ENCODE measurements at places on chromosomes 5 and 9. TPM values are rescaled to one million over a fixed set of nuclear protein-coding genes. Genes with fewer than 3 reads are reported as not detected.
A peak's percentile ranks its signal among the peaks of the same experiment; 100 is the strongest.

GRCh38 chr5:143222287-143223231 lies 180.9 kb downstream of the NR3C1 start:
- no peak for DNase-seq

- DNase-seq = no peak
Observed at GRCh38 chr5:79205965-79206364, 30.0 kb upstream of the JMY start.

DNA sequence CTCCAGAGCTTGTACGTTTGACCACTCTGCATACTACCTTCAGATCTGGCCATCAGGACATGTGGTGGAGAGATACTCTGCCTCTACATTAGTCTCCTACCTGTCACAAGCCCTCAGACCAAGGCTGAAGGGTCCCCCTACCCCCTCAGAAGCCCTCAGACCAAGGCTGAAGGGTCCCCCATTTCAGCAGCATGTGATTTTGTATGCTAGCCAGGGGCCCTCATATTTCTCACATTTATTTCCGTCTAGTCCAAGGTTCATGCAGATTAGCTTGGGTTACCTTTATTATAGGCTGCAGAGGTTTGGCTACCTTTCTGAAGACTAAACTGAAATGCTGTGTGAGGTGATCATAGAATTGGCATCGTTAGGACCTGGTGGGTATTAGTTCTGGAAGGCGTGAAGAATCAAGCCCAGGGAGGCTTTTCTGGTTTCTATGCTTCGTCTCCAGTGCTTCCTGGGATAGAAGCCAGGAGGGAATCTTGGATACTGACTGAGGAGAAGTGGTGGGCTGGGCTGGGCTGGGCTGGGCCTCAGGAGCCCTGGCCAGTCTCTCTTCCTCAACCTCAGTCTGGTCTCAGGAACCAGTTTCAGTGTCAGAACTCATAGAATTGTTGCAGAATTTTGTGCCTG lies 2.8 kb downstream of the SMIM32 start:
- DNase-seq = no peak

The GABRB2 gene
- polyA plus RNA-seq = 2.5 TPM

- no peak for DNase-seq
Observed at GRCh38 chr5:34847056-34847455, 8.1 kb downstream of the TTC23L start.

The PCDHB9 gene
- polyA plus RNA-seq = 4.3 TPM

GRCh38 chr9:122087406-122088200 lies 5.5 kb downstream of the TTLL11 start:
- no peak for DNase-seq

The ODF2 gene
- polyA plus RNA-seq = 58.3 TPM

DNA sequence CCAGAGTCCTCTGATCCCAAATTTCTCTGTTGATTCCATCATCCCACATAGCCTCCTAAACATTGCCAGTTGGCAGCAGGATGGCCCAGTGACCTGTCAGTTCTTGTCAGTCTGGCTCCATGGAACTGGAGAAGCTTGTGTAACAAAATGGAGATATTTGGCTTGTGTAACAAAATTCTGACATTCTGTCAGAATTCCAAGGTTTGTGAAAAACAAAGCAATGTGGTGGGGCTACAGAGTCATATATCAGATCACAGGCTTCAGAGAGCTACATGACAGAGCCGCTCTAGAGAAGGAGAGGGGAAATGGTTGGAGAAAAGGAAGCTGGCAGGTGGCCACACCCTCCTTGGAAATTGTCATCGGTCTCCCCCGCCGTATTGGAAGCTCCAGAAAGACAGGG lies 75.4 kb upstream of the MAN2A1 start:
- DNase-seq = no peak

DNA sequence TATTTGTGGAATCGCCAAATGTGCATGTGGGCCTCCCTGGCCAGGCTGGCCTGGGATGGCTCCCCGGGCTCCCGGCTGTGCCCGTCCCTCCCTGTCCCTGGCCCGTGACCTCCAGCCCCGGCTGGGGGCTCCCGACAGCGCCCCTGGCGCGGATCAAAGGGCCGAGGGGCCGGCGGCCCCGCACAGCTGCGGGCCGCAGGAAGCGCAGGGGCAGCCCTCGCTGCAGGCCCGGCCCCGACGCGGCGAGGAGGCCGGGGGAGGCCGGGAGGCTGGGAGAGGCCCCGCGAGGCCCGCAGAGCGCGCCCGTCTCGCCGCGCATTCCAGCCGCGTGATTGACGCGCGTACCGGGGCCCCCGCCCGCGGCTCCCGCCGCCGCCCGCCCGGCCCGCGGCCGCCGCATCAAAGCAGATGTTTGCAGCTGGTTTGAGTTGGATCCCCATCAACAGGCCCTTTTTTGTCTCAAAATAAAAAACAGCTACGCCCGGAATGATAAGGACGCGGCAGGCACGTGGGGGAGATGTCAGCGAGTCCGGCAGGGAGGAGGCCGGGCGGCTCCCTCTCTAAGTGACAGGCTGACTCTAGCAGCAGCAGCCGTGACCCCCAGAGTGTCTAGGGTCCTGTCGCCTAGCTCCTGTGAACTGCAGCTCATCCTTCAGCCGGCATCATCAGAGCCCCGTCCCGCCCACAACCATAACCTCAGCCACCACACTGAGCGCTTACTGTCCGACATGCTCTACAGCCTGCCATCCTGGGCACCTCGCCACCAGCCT lies 69.4 kb downstream of the LMX1B start:
- DNase-seq = no peak

GRCh38 chr5:147427521-147428401 lies 82.1 kb downstream of the DPYSL3 start:
- no peak for DNase-seq

DNA sequence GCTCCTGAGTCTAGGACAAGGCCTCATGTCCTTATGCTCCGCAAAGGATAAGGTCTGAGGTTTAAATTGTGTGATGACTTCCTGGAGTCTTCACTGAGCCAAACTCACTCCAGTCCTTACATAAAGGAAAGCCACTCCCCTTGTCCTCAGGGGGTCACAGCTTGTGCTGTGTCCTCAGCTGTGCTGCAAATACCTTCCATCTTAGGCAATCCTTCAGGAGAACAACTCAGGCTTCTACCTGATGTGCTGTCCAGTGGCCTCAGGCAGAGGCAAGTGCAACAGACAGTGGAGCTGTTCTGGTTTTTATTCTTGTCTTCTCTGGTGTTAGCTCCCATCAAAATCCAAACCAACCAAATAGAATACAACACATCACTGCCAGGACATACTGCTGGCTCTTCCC lies 151.5 kb downstream of the TAF11L14 start:
- no peak for DNase-seq

The VCAN gene
- polyA plus RNA-seq = 398 TPM

DNA sequence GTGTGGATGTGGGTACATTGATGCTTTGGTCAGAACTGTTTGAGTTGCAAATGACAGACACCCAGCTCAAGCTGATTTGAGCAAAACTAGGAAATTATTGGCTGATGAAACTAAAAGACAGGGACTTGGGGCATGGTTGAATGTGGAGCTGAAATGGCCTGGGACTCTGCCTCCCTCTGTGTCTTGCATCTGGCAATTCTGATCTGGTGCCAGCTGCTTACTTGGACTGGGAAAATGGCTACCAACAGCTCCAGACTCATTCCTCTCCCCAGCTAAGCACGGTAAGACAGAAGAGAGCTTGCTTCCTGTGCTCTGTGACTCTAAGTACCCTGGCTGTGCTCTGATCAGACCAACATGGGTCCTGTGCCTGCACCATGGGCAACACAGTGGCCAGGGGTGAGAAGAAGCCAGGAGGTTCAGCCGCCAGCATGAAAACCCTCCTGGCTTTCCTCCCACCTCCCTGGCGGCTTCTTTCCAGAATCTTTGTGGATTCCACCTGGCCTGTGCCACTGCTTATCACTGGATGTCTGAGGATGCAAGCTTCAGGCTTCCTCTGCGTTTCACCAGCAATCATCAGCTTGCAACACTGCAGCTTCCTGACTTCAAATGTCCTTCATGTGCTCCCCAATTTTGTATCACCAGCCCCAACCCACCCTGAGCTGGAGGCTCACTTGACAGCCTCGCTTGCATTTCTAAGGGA lies 44.1 kb downstream of the C5orf15 start:
- DNase-seq = no peak

GRCh38 chr9:19564396-19565061 lies 155.7 kb downstream of the ACER2 start:
- no peak for DNase-seq

The CD72 gene
- polyA plus RNA-seq = 3.6 TPM

The RPS23 gene
- 2,573 TPM for polyA plus RNA-seq

DNA sequence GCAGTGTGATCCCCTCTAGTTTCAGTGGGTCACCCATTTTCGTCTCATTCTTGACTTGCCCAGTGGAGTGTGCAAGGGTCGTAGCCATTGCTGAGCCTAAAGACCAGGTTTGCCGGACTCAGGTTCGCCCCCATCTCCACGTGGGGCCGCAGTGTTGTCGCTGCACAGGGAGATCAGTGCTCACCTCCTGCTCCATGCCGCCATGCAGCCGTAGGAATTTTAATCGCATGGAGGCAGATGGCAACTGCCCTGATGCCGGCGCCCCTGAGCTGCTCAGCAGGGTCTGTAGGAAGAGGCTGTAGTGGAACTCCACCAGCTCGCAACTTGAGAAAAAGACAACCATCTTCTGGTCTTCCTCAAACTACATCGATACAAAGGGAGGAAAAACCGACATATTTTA lies 24.1 kb downstream of the DDX31 start:
- no peak for DNase-seq

DNA sequence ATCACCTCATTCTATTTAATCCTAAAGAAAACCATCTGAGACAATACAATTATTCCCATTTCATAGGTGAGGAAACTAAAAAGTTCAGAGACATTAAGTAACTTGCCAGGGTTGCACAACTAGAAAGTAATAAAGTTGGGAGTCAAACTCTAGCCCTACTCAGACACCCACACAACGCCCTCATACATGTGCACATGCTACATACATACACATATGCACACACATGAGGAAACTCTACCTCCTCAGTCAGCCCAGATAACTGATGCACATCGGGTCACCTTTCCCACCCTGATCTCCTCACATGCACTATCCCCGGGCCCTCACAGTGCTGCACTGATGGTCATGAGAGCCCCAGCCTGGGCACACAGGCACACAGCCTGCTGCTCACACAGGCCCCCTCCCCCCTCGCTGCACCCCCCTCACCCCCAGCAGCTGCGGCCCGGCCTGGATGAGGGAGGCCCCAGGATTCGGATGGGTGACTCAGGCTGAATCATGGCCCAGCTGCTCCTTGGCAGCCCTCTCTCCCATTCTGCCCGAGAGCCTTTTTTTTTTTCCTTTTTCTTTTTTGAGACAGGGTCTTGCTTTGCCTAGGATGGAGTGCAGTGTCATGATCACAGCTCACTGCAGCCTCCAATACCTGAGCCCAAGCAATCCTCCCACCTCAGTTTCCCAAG lies 5.0 kb upstream of the GPRIN1 start:
- DNase-seq = no peak

The CA9 gene
- polyA plus RNA-seq = 0.58 TPM

- no peak for DNase-seq
Observed at GRCh38 chr9:132408521-132408920, 1.5 kb upstream of the CFAP77 start.

The KCNT1 gene
- 0.08 TPM for polyA plus RNA-seq

DNA sequence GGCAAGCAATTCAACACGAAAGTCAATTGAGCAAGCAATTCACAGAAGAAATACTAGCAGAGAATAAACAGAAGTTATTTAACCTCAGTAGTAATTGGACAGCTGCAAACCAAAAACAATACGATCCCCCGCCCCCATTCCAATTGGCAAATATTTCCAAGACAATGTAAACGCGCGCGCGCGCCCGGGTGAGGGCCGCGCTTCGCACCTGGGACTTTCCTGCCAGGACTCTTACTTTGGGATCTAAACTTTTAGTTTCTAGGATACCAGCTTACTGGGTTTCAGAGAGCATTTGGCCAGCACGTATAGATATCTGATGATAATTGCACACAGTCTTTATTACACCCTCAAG lies 8.6 kb downstream of the RUFY1 start:
- peak; percentile 70 for DNase-seq

- DNase-seq = peak; percentile 43
Observed at GRCh38 chr9:123716339-123716945, 213.5 kb downstream of the DENND1A start.

The RASGEF1C gene
- 0.27 TPM for polyA plus RNA-seq

DNA sequence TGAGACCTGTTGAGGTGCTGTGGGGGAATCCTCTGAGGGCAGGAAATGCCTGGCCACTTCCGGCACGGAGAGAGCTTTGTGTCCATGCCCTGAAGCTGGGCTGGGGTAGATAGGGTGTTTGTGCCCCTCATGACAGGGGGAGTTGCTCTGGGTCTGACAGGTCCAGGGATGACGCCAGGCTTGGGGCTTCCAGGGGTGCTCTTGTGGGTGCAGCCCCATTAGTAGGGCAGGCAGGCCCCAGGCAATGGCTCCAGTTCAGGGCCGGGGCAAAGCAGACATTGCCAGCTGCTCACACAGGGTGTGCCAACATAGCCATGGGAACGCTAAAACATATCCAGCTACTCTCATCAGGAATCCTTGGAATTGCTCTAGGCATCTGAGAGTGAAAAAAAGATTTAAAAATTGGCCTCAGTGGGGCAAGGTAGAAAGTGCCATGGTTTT lies 21.1 kb downstream of the PITX1 start:
- DNase-seq = no peak

The SLC36A2 gene
- 21.0 TPM for polyA plus RNA-seq

The GPR151 gene
- not detected for polyA plus RNA-seq

DNA sequence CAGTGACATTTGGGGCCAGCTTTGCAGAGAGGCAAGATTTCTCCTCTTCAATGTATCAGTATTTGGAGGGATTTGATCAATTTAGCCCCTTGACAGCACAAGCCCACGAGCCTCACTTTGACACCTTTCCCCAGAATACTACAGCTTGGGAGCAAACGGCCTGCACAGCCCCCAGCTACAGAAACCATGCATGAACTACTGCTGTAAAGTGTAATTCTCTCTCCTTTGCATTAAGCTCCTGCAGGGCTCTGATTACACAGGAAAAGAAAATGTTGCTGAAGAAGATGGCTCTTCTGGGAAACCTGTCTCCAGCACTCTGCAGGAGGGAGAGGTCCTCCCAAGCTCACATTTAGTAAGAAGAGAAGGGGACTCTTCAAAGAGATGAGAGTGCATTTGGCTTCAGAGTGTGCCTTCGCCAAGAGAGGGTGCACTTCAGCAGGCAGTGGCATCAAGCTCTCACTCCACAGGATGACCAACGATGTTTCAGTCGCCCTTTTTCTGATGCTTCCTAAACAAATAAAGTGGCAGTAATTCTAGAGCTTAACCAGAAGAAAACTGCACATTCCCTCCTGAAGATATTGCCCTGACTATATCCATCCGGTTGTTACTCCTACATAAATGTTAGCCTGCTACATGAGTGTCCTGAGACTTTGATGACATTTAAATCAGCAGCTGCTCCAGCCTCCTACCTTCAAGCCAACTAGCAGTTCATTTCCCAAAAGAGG lies 272.2 kb downstream of the AUH start:
- DNase-seq = peak; percentile 27

DNA sequence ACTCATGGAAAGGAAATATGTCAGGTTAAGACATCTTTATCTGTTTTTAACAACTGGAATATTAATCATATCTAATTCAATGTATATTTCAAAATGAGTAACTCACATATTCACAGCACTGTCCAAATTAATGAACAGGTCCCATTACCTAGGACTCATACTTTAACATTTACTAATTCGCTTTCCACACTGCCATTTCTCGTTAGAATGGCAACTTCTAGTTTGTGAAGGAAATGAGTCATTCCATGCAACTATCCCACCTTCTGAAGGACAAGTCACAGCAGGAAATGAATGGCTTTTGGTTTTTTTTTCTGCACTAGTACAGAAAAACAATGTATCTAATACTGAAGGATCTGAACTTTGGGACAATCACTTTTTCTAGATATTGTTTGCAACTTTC lies 24.6 kb upstream of the IFNK start:
- no peak for DNase-seq

The SHISAL2B gene
- polyA plus RNA-seq = 0.27 TPM
